ENCODE measurements at places on chromosomes 12 and 14.

- ATAC-seq, result no peak
Observed at GRCh38 chr14:95140060-95140858, 17.1 kb downstream of the DICER1 start.

GRCh38 chr12:89825591-89826449 lies 117.2 kb upstream of the ATP2B1 start:
- no peak for ATAC-seq

DNA sequence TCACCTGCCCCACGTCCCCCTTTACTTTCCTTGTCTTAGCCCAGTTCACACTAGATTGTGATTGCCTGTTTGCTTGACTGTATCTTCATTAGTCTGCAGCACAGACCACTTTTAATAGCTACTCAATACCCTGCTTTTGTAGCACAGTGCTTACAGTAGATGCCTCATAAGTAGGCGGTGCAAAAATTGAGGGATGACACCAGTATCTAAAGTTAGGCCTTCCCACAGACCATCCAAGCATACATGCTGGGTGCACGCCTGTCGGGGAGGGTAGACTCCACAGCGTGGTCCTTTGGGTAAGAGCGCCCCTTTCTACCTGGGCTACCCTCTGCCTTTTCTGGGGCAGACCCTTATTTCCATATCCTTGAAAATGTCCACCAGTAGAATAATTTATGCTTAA lies 140.8 kb downstream of the GCH1 start:
- ATAC-seq, result no peak

GRCh38 chr14:71751264-71751663 lies 181.0 kb upstream of the RGS6 start:
- ATAC-seq, result no peak

DNA sequence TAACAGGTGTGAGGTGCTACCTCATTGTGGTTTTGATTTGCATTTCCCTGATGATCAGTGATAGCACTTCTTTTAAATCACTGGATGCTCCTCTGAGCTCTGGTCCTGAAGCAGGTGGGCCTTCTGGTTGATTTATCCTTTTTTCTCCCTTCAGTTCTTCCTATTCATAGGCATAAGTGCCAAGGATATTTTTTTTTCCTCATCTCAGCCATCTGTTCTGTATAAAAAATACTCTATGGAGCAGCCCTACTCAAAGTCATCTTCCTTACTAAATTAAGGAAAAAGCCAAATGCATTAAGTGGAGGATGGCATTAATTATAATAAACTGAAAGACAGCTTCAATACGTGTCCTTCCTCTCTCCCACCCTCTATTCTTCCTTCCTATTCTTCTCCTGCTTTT lies 18.4 kb downstream of the SPIC start:
- ATAC-seq, result no peak

Data from gastroesophageal sphincter (tissue), 4 donors.